GM10248 (cell line): ENCODE measurements at places on chromosomes 12 and 14.

- no peak for DNase-seq
Measured at GRCh38 chr14:82190742-82191141, 657.1 kb upstream of the SEL1L start.

DNA sequence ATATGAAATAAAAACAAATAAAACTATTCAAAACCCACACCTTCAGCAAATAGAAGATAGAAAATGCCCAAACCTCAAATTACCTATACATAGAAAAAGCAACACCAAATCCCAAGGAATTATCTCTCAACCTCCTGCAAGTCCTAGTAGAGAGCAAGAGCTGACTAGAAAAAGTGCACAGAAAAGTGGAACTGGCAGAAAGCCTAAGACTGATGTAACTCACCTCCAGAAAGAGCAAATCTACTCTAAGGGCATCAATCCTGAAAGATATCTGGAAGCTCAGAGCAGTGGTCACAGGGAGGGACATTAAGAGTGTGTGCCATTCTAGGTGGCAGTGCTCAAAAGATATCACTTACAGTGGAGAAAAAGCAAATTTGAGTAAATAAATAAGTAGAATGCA, 62.1 kb upstream of the PLEKHG7 start:
- no peak for DNase-seq

- no peak for DNase-seq
Measured at GRCh38 chr14:91094772-91095171, 19.1 kb upstream of the DGLUCY start.

- no peak for DNase-seq
Measured at GRCh38 chr12:11657511-11657910, 8.0 kb downstream of the ETV6 start.

- DNase-seq, result peak; percentile 39
Measured at GRCh38 chr12:89051065-89051677, 301.1 kb downstream of the DUSP6 start.

DNA sequence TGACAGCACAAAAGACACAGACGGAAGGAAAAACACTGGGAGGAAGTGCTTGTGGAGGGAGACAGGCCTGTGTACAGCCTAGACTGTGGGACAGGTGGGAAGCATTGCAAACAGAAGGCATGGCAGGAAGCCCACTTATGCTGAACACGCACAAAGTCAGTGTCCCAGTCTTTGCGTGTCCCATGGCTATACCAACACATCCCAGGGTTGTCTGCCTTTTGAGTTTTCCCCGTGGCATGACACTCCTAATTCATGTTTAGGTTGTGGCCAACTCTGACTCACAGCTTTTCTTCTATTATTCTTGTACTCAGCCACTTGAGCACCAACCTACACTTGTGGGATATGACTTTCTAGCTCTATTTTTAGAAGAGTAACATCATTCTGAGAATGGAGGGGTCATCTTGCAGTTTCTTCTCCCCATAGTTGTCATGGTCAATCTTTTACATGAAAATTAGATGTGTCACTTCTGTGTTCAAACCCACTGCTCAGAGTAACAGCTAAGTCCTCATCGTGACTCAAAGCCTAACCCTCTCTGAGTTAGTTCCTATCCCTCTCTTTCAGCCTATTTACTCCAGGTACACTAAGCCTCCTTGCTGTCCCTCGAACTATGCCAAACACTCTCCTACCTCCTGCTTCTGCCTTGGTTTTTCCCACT, 27.5 kb upstream of the JPH4 start:
- peak; percentile 76 for DNase-seq

- peak; percentile 3 for DNase-seq
Measured at GRCh38 chr12:28879379-28879778, 269.7 kb upstream of the FAR2 start.

GRCh38 chr12:62588916-62589315, 122.3 kb downstream of the MON2 start:
- no peak for DNase-seq

DNA sequence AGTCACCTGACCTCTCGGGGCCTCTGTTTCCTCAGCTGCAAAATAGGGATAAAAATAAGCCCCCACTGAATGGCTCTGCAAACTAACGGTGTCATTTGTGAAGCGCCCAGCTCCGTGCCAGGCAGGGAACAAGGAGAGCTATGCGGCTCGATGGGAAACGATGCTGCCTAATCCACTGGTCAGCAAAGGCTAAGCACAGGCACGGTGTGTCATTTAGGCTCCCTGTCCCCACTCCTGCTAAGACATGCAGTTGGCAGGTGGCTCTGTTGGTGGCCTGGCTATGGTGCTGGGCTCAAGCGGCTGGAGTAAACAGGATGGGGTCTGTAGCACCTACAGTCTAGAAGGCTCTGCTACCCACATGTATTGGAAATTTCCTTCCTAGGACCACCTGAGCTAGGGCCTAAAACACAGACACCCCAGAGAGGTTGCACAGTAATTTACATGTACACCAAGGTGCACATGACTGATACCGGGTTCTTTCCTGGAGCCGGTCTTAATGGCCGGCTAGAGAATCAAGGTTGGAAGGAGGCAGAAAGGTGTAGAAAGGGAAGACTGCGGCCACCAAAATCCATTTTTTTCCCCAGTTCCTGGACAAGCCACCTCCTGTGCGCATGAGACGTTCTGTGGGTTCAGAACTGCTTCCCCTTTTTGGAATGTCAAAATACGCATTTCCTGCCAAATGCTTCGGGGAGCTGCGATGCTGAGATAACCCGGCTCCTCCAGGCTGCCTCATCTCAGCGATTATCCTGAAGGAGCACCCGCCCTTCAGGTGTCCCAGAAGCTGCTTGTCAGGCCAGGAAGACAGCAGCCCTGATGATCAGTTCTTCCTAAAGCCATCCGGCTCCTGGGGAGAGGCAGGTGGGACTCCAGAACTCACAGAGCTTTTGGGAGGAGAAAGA, 1.0 kb downstream of the CACNA2D4 start:
- peak; percentile 15 for DNase-seq

GRCh38 chr12:92134638-92135274, 10.9 kb downstream of the BTG1 start:
- no peak for DNase-seq

- no peak for DNase-seq
Measured at GRCh38 chr12:54352022-54352531, 12.2 kb downstream of the GPR84 start.

DNA sequence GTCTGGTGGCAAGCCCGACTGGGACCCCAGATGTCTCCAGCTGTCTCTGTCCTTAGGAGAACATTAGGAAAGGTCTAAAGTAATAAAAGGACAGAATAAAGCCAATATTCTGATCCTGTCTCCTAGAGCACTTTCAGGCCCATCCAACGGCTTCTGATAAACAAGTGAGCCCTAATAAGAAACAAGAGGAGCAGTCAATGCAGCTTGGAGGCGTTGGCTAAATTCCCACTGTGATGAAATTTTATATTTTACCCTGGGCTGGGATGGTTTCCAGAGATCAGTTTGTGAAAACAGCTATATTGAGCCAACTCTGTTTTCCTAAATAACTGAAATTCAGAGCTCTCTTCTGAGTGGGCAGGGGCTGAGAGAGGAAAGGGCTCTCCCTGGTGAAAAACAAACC, 55.5 kb upstream of the SRRM4 start:
- DNase-seq, result no peak

DNA sequence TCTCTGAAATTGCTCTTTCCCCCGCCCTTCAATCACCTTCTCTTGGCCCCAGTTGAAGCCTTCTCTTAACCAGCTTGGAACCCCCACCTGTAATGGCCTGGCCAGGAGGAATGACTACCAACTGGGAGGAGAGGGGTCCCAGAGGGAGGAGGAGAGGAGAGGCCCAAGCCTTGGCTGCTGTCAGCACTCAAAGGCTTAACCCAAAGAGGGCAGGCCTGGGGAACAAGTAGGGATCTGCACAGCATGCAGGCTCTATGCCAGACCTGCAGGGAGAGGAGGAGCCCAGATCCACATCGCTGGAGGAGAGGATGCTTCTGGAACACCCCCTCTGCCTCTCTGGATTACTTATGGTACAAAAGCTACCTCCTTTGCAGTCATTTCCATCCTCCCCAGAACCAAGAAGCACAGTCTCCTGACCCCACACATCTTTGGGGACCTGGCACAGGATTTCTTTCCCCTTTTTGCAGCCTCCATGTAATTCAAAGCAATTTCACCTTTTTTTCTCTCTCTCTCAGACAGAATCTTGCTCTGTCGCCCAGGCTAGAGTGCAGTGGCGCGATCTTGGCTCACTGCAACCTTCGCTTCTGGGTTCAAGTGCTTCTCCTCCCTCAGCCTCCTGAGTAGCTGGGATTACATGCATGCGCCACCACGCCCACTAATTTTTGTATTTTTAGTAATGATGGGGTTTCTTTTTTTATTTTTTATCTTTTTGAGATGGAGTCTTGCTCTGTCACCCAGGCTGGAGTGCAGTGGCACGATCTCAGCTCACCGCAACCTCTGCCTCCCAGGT, 6.2 kb downstream of the RARG start:
- no peak for DNase-seq

DNA sequence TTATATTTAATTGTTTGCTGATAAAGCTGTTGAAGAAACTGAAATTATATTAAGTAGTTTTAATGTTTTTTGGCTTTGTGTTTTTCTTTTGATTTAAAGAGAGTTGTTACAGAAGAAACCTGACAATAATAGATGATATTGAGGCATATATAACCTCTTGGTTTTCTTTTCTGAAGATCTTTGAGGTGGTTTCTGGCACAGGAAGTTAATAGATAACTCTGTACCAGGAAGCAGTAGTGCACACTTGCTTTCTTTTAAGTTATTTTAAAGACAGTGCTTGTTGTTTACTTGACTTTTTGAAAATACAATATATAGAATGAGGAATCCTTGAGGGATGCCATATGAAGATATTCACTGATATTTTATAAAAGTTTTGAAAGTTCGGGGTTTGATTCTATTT, 209.0 kb upstream of the FBXO33 start:
- peak; percentile 16 for DNase-seq

GRCh38 chr14:51784466-51784865, 75.9 kb upstream of the GNG2 start:
- no peak for DNase-seq

- DNase-seq, result no peak
Measured at GRCh38 chr14:53567236-53567780, 389.3 kb downstream of the BMP4 start.

- DNase-seq, result no peak
Measured at GRCh38 chr12:27555925-27556778, 32.1 kb downstream of the PPFIBP1 start.

- DNase-seq, result no peak
Measured at GRCh38 chr12:59344224-59344623, 251.6 kb upstream of the SLC16A7 start.
